ENCODE measurements at places on chromosomes 4 and X.

GRCh38 chrX:118347736-118348135 lies 1.8 kb downstream of the WDR44 start:
- no peak for DNase-seq

- DNase-seq = no peak
Observed at GRCh38 chr4:129994715-129995114, 898.8 kb downstream of the C4orf33 start.

DNA sequence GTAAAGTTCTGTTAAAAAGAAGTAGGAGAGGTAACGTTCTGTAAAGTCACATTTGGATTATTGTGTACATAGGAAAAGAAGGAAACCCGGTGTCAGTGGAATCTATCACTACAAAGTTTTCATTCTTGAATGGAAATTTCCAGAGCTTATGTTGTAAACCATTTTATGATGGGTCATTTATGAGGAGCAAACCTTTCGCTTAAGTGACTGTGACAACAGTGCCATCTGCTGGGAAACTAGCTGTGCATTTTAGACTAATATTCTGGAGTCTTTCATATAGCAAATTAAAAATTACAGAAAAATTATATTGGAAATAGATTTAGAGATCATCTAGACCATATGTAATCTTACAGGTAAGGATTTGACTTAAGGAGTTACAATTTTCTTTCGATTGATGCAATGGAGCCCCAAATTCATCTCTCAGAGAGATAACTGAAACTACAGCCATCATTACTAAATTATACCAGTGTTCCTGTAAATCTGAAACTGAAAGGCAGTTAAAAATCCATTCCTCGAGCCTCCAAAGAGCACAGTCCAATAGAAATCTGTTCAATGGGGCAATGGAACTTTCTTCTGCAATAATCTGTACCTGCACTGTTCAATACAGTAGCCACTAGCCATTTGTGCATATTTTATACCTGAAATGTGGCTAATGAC lies 26.9 kb downstream of the ASB9 start:
- DNase-seq = peak; percentile 53

DNA sequence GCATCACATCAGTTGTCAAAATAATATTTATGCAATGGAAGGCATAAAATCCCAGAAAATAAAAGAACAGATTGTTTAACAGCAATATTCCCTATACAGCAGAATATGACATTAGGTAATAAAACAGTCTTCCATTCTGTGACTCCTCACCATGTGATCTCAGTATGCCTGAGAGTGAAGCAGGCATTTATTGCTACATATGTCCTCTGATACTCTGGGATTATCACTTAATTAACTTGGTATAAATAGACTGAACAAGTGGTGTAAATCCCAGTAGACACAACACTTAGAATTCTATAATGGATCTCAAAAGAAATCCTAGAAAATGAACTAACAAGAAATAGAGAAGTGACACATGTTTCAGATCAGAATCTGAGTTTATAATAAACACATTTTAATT lies 841.3 kb downstream of the PDHA2 start:
- no peak for DNase-seq

DNA sequence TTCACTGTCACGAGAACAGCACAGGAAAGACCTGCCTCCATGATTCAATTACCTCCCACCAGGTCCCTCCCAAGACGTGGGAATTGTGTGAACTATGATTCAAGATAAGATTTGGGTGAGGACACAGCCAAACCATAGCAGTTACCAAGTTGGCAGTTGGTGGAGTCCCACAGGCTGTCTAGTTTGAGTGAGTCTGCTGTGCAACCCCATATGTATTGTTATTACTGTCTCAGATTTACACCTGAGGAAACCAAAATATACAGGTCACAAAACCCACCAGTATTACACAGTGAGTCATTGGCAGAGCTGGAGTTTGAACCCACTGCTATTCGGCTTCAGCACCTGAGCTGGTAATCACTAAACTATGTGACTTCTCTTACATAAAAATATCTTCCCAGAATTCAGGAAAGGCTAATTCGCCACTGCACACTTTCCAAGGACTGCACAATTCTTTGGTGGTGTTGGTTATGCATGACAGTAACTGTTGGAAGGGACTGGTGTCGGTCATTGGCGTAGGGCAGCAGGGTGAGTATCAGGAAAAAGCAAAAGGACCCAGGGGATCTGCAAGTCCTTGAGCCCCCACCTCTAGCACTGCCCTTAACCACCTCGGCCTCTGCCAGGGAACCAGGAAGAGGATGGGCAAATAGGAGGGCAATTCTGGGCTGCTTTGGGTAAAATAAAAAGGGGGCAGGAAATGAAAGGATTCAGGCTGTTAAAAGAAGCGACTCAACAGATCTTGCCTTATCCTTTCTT lies 110.1 kb downstream of the USP46 start:
- DNase-seq = no peak

DNA sequence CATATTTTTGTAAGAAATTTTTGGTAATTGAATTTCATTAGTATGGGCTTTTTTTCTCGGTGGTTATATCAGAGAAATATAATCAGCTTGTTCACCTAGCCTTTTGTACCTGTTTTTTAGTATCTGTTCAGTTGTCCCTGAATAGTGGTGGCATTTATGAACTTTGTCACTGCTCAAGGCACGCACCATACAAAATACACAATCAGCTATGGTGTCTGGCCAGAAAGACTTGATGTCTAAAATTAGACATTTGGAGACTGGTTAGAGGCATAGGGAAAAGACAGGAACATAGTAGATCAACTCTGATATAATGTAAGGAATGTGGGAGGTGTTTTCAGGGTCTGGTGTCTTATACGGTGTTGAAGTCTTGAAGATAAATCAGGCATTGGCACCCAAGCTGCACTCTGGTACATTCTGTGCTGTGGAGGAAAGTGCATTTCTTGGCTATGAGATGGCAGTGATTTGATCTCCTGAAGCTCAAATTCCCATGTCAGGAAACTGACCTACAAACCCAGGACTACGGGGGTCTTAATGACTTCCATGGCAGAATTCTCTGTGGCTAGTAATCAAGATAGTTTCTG lies 3.6 kb downstream of the ART3 start:
- no peak for DNase-seq

DNA sequence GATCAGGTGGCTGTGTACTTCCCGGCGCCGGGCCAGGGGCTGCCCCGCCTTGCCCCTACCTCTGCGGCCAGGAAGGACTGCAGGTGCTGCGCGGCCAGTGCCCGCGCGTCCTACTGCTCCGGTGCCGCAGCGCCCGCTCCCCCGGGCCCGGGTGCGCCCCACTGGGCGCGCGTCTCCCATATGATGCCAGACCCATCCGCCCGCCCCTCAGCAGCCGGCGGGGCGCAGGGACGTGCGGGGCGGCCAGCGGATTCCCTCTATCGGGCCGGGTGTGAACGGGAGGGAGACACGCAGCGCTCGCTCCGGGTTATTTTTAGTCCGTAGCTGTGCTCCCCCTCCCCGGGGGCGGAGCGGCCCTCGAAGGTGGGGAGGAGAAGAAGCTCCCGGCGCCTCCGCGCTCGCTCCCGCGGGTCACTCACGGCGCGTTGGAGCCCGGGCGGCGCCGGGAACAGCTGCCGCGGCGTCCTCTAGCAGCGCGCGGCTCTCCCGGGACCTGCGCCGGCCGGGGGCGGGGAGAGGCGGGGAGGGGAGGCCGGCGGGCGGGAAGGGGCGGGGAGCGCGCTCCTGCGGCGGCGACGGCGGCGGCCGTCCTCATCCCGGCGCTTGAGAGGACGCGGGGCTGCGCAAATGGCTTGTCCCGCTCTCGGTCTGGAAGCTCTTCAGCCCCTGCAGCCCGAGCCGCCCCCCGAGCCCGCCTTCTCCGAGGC lies 103.6 kb downstream of the UCHL1 start:
- DNase-seq = no peak

DNA sequence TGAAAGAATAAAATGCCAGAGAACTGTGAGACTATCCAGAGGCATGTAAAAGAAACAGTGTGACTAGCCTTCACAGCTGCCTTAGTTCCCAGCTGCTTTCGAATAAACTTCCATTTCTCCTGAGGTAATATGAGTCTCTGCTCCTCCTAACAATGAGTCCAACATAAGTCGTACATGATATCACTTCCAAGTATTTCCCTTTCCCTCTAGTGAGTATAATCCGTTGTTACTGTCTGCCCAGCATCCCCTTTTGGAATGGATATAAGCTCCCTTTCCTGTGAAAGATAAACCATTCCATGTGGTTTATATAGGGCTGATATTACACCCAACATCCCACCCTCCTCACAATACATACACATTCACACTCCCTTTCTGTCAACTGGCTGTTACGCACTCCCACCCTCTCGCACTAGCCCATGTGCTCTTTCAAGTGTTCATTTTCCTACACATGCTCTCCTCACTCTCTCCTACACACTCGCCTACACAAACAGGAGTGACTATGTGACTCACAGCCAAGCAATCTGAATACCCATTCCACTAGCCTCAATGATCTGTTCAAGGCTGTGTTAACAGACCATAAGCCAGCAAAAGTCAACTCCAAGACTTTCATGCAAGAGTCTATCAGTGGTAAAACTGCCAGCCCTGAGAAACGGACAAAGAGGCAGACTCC lies 5.0 kb downstream of the NAF1 start:
- peak; percentile 89 for DNase-seq

DNA sequence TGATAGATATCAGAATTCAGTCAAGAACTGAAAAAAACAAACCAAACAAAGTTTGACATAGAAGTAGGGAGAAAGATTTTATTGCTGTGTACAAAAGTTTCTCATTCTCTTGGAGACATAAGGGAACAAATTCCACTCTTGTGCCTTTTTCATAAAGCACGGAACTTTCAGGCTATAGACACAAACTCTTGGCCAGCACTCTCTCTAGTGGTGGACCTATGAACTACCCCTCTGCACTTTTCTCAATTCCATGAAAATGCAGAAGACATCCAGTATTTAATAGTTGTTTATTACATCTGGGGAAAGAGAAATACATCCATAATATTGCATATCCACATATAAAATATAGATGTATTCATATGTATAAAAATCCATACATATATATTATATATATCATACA lies 291.6 kb upstream of the HS3ST1 start:
- peak; percentile 28 for DNase-seq

GRCh38 chr4:59223292-59223941 lies 1976.7 kb upstream of the ADGRL3 start:
- DNase-seq = no peak

DNA sequence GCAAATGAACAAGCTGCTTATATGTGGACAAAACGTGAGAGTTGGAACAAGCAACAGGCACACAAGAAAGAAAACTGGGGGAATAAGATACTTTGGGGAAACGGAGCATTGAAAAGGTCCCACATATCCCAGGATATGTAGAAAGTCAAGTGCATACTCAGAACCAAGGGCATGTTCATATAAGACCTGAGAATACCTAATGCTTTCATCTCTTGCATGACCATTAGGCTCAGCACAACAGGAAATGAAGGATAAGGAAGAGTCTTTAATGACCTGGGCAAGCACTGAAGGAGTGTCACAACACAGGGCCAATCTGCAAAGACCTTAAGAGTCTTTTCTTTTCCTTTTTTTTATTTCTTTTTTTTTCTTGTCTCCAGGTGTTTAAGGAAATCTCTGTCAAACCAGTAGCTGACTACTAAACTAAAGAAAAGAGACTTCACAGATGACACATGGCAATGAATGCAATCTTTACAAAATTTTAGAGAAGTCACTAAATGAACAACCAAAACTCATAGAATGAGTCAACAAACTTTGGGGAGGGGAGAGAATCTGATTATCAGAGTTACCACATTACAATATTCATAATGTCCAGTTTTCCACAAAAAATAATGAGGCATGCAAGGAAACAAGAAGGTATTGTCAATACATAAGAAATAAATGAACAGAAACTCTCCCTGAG lies 67.9 kb upstream of the STK26 start:
- DNase-seq = no peak

- no peak for DNase-seq
Observed at GRCh38 chrX:133563705-133564104, 148.4 kb upstream of the GPC4 start.

GRCh38 chr4:184514121-184514988 lies 40.0 kb upstream of the IRF2 start:
- DNase-seq = peak; percentile 87

DNA sequence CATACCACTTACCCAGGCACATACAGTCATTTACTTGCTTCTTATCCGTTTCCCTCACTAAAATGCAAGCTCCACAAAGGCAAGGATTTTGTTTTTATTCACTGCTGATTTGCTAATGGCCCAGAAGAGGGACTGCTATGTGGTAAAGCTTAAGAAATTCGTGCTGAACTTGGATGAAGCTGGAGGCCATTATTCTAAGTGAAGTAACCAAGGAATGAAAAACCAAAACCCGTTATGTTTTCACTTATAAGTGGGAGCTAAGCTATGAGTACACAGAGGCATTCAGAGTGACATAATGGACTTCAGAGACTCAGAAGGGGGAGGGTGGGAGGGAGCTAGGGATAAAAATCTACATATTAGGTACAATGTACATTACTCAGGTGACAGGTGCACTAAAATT lies 47.2 kb downstream of the RAB33B start:
- no peak for DNase-seq

DNA sequence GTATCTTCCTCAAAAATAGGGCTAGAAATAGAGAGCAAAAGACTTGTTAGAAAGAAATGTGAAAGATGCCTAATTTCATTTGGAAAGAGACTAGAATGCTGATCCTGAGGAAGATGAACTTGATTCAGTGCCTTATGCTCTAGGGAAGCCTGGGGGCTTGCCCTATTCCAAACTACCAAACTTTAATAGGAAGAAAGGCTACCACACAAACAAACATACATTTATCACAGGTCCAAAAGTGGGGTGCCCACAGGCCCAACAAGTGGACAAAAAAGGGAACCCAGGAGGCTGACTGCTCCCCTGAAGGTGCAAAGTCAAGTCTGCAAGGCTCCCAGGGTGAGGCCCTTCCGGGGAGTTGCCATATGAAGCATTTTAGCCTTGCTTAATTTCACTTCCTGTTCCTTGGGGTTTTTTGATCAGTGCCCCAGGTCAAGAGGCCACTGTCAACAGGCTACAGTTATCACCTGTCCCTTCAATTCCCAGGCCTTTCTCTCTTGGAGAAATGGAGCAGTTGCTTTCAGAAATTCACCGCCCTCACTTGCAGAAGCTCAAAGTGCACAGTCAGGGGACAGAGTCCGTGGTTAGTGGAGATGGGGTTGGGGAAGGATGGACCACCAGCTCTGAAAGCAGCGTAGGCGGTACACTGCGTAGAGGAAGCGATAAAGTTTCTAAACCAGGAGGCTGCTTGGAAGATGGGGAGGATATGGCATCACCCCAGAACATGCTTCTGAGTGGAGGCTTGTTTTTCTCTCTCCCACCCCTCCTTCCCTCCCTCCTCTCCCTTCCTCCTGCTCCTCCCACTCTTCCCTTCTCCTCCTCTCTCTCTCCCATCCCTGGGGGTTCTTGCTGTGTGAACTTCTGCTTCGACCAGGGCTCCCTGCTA lies 36.4 kb downstream of the TMEM154 start:
- DNase-seq = no peak

- DNase-seq = no peak
Observed at GRCh38 chr4:78512357-78512920, 39.1 kb upstream of the ANXA3 start.

DNA sequence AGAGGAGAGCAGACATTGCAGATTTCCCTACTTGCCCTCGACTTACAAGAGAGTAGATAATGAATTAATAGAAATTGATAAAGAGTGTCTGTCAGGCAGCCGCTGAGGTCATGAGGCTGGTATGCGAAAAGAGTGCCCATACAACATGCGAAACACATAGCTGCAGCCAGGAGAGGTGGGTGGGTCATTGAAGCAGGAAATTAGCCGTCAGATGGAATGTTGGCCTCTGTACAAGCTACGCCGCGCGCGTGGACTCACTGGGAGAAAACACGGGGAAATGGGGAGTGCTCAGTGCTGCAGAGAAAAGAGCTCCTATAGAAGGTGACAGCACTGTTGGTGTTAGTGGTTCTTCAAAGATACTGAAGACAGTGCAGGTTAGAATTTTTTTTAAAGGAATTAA lies 125.1 kb downstream of the RAPGEF2 start:
- peak; percentile 91 for DNase-seq
